ENCODE measurements at places on chromosomes 12 and 14. TPM values are rescaled to one million over a fixed set of nuclear protein-coding genes. Genes with fewer than 3 reads are reported as not detected.

The APOF gene
- not detected for total RNA-seq

The GALNT9 gene
- 0.12 TPM for total RNA-seq

The GPR68 gene
- total RNA-seq, result 6.5 TPM

The ZNF10 gene
- 4.1 TPM for total RNA-seq

The GARIN6 gene
- not detected for total RNA-seq

The GATC gene
- 37.1 TPM for total RNA-seq

The MUCL1 gene
- total RNA-seq, result not detected

The KRT77 gene
- not detected for total RNA-seq

The KERA gene
- total RNA-seq, result not detected

The POU6F1 gene
- total RNA-seq, result 12.4 TPM

The TEX52 gene
- not detected for total RNA-seq

The HPD gene
- not detected for total RNA-seq

The NR4A1 gene
- 68.2 TPM for total RNA-seq

The FLRT2 gene
- not detected for total RNA-seq

The ATL1 gene
- 0.58 TPM for total RNA-seq

The ASCL1 gene
- total RNA-seq, result not detected

The FGD4 gene
- total RNA-seq, result 0.19 TPM

The PPP4R4 gene
- total RNA-seq, result 17.0 TPM

The PIANP gene
- 0.44 TPM for total RNA-seq

The NTS gene
- not detected for total RNA-seq

The SLC25A47 gene
- not detected for total RNA-seq

The NUBPL gene
- total RNA-seq, result 9.1 TPM

The KIF5A gene
- 0.99 TPM for total RNA-seq

The GDF11 gene
- 7.7 TPM for total RNA-seq

The CLEC1A gene
- not detected for total RNA-seq

The PPP1R36 gene
- 0.31 TPM for total RNA-seq

The ALDH2 gene
- total RNA-seq, result 3.1 TPM

The OR4E2 gene
- not detected for total RNA-seq

The CSRP2 gene
- 0.41 TPM for total RNA-seq

The RXYLT1 gene
- 14.3 TPM for total RNA-seq

The GLIPR1L1 gene
- not detected for total RNA-seq

The NANOG gene
- not detected for total RNA-seq

The LTB4R2 gene
- total RNA-seq, result 9.6 TPM

The CARMIL3 gene
- total RNA-seq, result 1.00 TPM

The FAM161B gene
- total RNA-seq, result 1.4 TPM

The OTX2 gene
- total RNA-seq, result not detected

The AJUBA gene
- total RNA-seq, result 1.5 TPM

The ANO2 gene
- total RNA-seq, result not detected

The HOXC13 gene
- total RNA-seq, result not detected

The OVCH1 gene
- not detected for total RNA-seq

The FAM181A gene
- total RNA-seq, result not detected

All from activated CD4-positive, alpha-beta memory T cell treated with anti-CD3 and anti-CD28 coated beads for 36 hours (primary cell).